Activated naive CD8-positive, alpha-beta T cell treated with anti-CD3 and anti-CD28 coated beads, Interleukin-2, amount 10 ng/mL, durations not matched to agents 7 days and 5 days (primary cell): ENCODE measurements at places on chromosomes 1 and 21.

- no peak for DNase-seq
Measured at GRCh38 chr1:33697816-33698215, 166.1 kb upstream of the HMGB4 start.

- no peak for DNase-seq
Measured at GRCh38 chr1:186492531-186493291, 31.8 kb upstream of the PDC start.

- no peak for DNase-seq
Measured at GRCh38 chr1:224897529-224898327, 31.7 kb upstream of the DNAH14 start.

- no peak for DNase-seq
Measured at GRCh38 chr1:83802460-83803152, 196.3 kb downstream of the TTLL7 start.
